ENCODE measurements at places on chromosomes 4 and X.

GRCh38 chr4:139552517-139553307, 3.3 kb downstream of the SETD7 start:
- H3K4me1 ChIP-seq, result no peaks in the 10 kb centered on the region
- peaks cover 7% of the 10 kb centered on the region for H3K27me3 ChIP-seq
- H3K36me3 ChIP-seq, result no peaks in the 10 kb centered on the region
- no peak overlapping the region for H3K27ac ChIP-seq

DNA sequence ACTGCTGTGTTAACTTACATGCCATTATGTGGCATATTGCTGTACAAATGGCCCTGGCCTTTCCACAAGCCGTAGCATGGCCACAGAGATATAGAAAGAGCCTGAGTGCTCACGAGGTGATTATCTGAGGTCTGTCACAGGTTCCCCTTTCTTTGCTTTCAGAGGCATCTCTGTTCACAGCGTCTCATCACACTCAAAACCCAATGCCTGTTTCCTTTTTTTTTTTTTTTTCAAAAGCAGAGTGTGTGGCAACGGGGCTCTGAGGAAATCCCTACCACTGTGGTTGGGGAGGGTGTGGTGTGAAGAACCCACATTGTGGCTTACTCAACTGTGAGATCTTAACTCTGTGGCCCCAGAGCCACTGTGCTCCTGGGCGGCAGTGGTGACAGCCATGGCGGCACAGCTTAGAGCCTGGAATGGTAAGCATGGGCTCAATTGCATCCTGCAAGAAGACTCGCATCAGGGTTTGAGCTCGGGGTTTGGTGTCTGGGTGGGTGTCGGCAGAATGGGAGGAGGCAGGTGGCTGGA, 30.8 kb downstream of the RTL5 start:
- peaks cover 5% of the 10 kb centered on the region for H3K36me3 ChIP-seq
- H3K27ac ChIP-seq, result no peak overlapping the region
- H3K4me3 ChIP-seq, result no peak overlapping the region
- no peaks in the 10 kb centered on the region for H3K27me3 ChIP-seq

GRCh38 chrX:13923845-13924244, 105.8 kb downstream of the GEMIN8 start:
- H3K27me3 ChIP-seq, result no peaks in the 10 kb centered on the region
- no peak overlapping the region for H3K27ac ChIP-seq
- peaks cover 1% of the 10 kb centered on the region for H3K4me1 ChIP-seq
- H3K36me3 ChIP-seq, result peaks cover 12% of the 10 kb centered on the region
- H3K4me3 ChIP-seq, result no peak overlapping the region

DNA sequence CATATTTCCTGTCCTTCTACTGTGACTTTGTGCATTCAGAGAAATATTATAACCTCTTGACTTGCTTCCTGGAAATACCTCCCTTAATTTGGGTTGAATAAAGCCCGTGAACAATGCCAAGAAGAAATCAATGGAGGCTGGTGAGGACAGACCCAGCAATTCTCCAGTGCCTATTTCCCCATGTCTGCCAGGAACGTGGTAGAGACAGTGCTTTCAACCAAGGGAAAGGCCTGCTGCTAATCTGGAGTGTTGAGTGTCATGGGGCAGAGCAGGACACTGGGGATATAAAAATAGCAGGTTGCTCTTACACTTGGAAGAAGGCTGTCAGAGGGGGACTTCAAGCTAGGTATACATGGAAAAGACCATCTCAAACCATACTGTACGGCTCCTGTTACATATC, 19.9 kb downstream of the TSC22D3 start:
- H3K4me3 ChIP-seq, result no peak overlapping the region
- H3K27me3 ChIP-seq, result no peaks in the 10 kb centered on the region
- peaks cover 3% of the 10 kb centered on the region for H3K4me1 ChIP-seq
- no peaks in the 10 kb centered on the region for H3K36me3 ChIP-seq

DNA sequence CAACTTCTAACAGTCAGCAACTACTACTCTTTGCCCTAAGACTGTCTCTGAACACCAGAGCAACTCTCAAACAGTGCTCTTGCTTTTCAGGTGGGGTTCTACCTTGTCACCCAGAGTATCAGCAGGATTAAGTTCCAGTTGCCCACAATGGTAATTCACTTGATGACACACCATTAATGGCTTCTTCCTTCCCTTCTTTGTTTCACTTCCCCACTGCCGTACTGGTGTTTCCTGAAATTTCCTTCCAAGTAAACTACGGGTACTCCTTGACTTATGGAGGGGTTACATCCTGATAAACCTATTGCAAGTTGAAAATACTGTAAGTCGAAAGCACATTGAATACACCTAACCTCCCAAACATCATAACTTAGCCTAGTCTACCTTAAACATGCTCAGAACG, 36.6 kb upstream of the PDK3 start:
- no peaks in the 10 kb centered on the region for H3K27me3 ChIP-seq
- no peaks in the 10 kb centered on the region for H3K4me1 ChIP-seq
- H3K27ac ChIP-seq, result no peak overlapping the region
- H3K36me3 ChIP-seq, result no peaks in the 10 kb centered on the region

All from H9 (cell line).